ENCODE measurements at places on chromosomes 16 and 17. TPM values are rescaled to one million over a fixed set of nuclear protein-coding genes. Genes with fewer than 3 reads are reported as not detected.

The ABCC12 gene
- total RNA-seq: not detected

The PRSS33 gene
- total RNA-seq: not detected

The MT2A gene
- 48.4 TPM for total RNA-seq

The SLC47A2 gene
- not detected for total RNA-seq

The LONP2 gene
- total RNA-seq: 28.9 TPM

The AXIN2 gene
- 4.8 TPM for total RNA-seq

The BICDL2 gene
- total RNA-seq: not detected

The KCNH6 gene
- not detected for total RNA-seq

The SLFN14 gene
- not detected for total RNA-seq

The MT3 gene
- not detected for total RNA-seq

The KRT12 gene
- not detected for total RNA-seq

The SLC13A2 gene
- total RNA-seq: not detected

The GRIN2A gene
- total RNA-seq: not detected

The ATAD5 gene
- 7.7 TPM for total RNA-seq

The TLCD3B gene
- total RNA-seq: 0.55 TPM

The PLLP gene
- total RNA-seq: not detected

The KRT13 gene
- total RNA-seq: not detected

The TAC4 gene
- total RNA-seq: not detected

The SLC2A4 gene
- 0.32 TPM for total RNA-seq

The DRC3 gene
- not detected for total RNA-seq

The SERPINF2 gene
- total RNA-seq: not detected

The PRSS22 gene
- total RNA-seq: not detected

The FAM83G gene
- 6.7 TPM for total RNA-seq

The OR4D1 gene
- not detected for total RNA-seq

The TMEM208 gene
- total RNA-seq: 38.9 TPM
